Stimulated activated CD8-positive, alpha-beta memory T cell treated with anti-CD3 and anti-CD28 coated beads, Interleukin-4, amount 100 ng/mL, for 48 hours (primary cell): ENCODE measurements at places on chromosomes 4 and X.
A peak's percentile ranks its signal among the peaks of the same experiment; 100 is the strongest.

GRCh38 chr4:142126890-142127497 lies 490.6 kb downstream of the IL15 start:
- DNase-seq = peak; percentile 61

GRCh38 chr4:145865274-145865941 lies 73.2 kb downstream of the ZNF827 start:
- DNase-seq = no peak

DNA sequence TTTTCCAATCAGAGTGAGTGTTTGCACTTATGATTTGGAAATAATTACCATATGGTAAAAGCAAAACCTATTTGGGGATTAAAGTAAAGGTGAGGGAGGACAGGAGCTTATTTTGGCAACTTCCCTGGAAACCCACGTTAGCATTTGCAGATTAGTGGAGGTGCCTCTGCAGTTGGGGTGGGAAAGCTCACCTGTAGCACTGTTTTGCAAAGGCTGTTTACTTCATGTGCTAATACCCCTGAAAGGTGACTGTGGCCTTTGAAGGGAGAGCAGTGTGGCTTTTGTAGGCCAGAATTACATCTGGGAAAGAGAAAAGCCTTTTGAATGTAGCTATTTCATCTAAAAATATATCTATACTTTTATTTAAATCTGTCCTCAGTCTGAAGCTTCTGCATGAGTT lies 9.4 kb downstream of the SUPT20HL1 start:
- DNase-seq = no peak

DNA sequence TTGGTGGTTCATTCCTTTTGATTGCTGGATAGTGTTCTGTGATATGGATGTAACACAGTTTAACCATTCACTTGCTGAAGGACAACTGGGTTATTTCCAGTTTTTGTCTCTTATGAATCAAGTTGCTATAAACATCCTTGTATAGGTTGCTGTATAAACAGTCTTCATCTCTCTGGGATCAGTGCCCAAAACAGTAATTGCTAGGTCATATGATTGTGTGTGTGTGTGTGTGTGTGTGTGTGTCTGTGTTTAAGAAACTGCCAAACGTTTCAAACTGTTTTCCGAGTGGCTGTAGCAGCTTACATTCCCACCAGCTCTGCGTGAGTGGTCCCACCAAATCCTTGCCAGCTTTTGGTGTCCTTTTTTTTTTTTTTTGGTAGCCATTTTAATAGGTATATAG lies 60.4 kb downstream of the F11 start:
- no peak for DNase-seq

- no peak for DNase-seq
Observed at GRCh38 chrX:41789374-41789773, 65.4 kb downstream of the GPR82 start.
